ENCODE measurements at places on chromosomes 2 and 18.

DNA sequence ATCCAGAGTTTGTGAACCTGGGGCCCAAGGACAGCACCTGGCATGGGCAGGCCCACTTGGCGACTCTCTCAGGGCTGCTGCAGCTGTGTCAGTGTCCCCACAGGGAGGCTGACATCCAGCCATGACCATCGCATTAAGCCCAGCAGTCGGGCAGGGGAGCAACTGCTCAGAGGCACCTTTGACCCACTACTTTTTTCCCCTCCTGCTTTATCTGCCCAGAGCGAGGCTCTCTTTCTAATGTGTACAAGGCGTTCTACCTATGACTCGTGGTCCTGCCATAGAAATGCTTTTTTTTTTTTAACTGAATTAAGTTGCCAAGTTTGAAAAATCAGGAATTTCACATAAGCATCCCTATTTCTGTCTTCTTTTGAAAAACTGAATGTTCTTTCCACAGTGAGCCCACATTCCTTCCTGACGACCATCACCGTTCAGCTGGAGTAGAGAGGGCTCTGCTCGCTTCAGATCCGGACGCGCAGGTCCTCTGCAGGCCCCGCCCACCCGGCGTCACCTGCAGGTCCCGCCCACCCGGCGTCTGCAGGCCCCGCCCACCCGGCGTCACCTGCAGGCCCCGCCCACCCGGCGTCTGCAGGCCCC is 403 bp upstream of the CLUL1 start:
- no peak for DNase-seq

DNA sequence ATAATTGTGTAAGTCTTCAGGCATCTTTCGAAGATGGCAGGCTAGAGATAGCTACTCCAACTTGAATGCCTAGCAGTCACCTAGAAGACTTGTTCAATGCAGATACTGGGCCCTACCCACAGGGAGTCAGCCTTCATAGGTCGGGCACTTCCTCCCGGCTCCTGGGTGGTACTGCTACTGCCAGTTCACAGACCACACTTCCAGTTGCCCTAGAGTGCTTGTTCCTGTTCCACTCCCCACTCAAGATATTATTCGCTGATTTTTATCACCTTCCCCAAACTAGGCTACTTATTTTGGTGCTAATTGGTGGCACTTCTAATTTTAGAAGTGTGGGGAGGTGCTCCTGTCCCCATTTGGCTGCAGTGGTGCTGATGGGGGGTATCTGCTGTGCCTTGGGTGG is 34.2 kb downstream of the INPP4A start:
- DNase-seq: no peak

DNA sequence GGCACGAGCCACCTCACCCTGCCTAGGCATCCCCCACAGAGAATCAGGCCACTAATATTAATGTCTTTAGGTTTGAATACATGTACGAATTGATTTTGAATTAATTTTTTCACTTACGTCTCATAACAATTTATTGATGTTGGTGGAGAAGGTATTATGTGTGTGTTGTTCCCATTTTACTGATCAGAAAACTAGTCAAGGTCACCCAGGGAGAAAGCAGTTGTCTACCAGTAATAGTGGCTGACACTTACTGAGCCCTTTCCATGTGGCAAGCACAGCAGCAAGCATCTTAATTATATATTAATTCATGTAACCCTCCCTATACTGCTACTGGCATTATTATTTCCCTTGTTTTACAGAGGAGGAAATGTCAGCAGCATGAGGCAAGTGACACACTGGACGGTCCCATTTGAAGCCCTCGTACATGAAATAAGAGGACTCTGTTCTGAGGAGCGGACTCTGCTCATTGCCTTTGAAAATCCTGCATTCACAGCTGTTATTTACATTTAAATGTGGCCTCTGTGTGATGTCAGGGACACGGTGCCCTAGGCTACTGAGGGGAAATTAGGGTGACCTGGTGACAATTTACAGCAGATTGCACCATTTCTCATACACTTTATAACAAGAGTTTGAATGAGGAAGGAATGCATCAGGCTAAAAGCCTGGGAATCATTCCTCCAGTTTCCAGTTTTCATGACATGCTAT is 30.9 kb upstream of the KCNE4 start:
- no peak for DNase-seq

DNA sequence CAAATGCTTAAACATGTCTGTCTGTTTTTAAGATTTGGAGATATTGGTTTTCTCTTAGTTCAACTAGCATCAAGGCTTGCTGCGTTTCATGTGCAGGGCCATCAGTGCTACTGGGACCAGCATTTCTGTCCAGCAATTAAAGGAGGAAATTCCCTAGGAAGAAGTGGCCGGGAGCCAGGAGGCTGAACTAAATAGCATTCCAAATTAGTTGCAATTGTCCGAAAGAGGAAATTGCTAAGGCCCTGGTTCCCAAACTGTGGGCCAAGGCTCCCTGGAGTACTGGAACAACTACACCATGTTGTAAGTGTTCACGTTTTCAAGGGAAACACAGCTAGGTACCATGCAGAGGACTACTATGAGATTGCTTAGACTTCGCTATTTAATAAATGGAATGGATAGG is 257.9 kb downstream of the PTPRM start:
- no peak for DNase-seq

DNA sequence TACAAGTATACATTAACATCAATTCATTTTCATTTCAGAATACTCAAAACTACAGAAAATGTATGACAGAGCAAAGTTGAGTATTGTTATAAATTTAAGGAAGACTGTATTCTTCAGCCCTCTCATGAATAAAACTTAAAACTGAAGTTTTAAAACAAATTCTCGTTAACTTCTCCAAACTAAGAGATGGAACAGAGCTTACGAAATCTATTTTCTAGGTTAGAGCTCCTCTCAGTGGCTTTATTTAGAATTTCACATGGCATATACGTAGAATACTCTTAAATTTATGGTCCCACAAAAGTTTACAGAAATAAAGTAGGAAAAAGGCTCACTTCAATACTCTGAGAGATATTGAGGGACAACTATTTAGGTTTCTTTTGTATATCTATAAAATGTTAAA is 612.1 kb downstream of the KCNJ3 start:
- peak; percentile 11 for DNase-seq

DNA sequence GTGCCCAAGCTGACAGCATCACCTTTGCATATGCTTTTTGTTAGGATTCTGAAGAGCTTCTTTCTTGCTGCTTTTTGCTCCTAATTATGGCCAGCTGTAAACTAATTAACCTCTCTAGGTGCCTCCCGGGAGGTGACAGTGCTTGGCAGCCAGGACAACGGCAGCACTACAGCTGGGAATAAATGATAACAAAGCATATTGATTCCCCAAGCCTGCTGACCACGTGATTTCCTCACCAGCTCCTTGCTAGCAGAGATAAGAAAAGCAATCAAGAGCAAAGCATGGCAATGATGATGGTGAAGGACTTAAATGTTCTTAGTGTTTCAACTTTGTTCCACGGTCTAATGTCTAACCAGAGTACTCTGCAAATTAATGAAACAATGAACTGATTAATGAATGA is 1074.4 kb upstream of the GYPC start:
- DNase-seq: no peak

DNA sequence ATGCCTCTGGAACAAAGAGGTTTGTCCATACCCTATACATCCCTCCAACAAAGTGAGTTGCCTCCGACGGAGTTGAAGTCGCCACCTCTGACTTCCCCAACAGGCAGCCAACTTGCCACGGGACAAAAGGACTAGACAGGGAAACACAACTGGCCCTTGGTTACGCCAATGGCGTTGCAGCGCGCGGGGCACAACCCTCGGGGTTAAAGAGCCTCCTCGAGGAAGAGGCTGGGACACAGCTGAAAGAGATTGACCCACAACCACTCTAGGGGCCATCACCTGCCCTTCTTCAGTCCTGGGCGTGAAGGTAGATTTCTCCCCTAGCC is 545 bp downstream of the GTF3C2 start:
- peak; percentile 66 for DNase-seq

Data from EL (cell line).